GOT3 (cell line): ENCODE measurements at places on chromosomes 1 and 21.

- DNase-seq: no peak
Measured at GRCh38 chr1:9434247-9435152, 104.8 kb upstream of the SLC25A33 start.

DNA sequence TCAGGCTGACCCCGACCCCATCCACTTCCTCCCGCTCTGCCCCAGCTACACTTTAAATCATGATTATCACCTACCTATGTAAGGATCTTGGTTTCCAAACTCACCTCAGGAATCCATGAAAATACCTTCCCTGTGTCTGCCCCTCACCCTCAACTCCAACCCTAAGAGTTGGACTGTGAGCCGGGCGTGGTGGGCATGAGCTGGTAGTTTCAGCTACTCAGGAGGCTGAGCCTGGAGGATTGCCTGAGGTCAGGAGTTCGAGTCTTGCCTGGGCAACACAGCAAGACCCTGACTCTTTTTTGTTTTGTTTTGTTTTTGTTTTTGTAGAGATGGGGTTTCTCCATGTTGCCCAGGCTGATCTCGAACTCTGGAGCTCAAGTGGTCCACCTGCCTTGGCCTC lies 30.5 kb upstream of the CCSAP start:
- DNase-seq: no peak

DNA sequence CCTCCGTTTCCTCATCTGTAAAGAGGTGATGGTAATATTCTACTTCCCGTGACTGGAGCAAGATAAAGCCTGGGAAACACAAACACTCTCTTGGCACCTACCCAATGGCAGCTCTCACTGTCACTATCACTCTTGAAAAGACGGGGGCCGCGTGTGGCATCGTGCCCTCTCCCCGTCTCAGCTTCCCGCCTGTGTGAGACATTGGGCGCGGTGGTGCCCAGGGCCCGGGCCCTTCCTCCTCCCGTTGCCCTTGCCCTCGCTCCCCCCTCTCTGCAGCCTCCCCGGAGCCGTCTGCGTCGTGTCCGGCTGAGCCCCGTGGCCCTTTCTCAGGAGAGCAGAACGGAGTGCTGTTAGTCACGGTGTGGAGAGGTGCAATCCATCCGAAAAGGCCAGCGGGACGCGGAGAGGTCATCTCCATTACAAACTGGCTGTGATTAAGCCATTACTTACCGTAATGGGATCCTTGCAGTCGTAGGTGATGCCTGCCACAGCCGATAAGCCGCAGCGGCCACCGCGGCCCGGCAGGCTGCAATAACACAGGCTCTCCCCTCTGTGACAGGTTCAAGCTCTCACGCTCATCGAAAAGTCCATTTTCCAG lies 156.4 kb upstream of the ZC3H12A start:
- no peak for DNase-seq

DNA sequence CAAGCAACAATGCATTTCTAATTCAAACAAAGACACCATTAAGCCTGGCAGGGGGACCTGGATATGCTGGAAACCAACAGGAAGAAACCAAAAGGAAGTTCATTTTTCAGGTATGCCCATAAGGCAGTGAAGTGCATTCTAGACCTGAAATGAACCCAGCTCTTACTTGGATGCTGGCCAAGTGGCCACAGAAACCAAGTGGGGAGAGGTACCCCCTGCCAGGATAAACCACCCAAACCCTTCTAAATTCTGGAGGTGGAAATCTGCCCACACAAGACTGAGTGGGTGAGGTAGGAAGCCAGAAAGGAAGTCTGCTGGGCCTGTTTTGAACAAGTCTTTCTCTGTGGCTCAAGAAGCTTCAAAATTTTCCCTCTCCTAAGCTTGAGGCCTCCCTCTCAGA lies 2.6 kb downstream of the CD5L start:
- no peak for DNase-seq

DNA sequence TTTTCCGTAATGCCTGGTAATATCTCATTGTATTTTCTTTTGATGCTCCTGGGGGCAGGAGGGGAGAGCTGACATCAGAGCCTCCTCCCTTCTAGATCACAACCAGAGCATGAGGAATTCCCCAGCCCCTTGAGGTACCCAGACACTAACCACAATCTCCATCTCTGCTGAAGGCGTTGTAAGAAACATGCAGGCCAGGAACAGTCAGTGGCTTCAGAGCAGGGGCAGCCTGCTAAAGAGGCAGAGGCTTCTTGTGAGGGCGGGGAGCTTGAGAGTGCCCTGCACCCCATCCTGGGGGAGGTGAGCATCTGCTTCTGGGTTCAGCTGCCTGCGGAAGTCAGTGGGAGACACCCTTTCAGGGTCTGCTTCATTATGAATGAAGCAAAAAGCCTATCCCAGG lies 19.0 kb downstream of the MAPKAPK2 start:
- no peak for DNase-seq

- DNase-seq: no peak
Measured at GRCh38 chr1:4700801-4701200, 46.4 kb downstream of the AJAP1 start.

DNA sequence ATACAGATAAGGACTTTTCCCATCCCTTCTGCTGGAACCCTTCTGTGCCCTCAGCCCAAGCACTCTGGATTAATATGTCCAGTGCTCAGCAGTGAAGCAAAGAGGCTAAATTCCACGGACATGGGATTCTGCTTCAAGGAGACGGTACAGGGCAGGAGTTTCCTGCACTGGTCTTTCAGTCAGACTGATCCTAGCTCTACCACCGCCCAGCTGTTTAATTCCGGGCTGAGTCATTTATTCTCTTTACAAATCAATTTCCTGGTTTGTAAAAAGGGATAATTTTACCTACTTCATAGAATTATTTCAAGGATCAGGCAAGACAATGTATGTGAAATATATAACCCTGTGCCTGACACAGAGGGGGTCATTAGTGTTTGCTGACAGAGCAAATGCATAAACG lies 41.6 kb upstream of the NRDC start:
- no peak for DNase-seq
